ENCODE measurements at places on chromosomes 5 and 9. TPM values are rescaled to one million over a fixed set of nuclear protein-coding genes. Genes with fewer than 3 reads are reported as not detected.

Gene PCDHGA8
- total RNA-seq = 2.1 TPM

Gene INSYN2B
- not detected for total RNA-seq

- no peak for DNase-seq
Measured at GRCh38 chr5:17439956-17440355, 58.1 kb upstream of the TAF11L2 start.

- no peak for DNase-seq
Measured at GRCh38 chr5:134079748-134080581, 34.5 kb upstream of the TCF7 start.

DNA sequence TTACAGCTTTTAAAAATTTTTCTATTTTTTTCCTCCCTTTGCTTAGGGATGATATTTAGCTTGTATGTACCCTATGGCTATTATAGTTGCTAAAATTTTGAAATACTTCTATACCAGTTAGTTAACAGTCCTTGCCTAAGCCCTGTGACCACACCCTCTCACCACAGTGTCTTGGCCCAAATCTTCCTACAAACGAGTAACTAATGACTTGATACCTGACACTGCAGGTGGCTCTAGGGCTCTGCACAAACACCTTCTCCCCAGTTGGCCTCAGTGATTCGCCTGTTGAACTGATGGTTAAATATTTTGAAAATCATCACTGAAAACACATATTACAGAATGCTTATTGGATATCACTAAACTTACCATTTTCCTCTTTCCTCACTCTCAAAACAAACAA, 449.6 kb upstream of the CHD1 start:
- no peak for DNase-seq

- DNase-seq = no peak
Measured at GRCh38 chr5:96823900-96824380, 16.2 kb upstream of the ERAP1 start.

GRCh38 chr5:45355189-45355992, 340.8 kb downstream of the HCN1 start:
- no peak for DNase-seq

DNA sequence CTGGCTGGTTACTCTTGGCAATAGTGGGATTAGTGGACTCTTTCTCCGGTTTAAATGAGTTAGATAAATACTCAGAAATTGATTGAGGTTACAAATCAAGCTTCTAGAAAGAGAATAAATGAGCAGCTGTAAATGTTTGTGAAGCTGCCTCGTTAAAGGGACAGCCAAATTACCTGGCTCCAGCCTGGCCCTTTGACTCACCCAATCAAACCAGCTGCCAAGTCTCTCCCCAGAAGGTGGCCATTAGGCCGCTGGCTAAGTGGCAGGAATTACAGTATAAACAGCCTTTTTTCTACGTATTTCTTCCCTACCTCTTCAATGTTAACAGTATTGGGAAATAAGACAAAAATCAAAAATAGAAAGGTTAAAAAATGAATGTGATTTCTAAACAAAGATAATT, 46.0 kb upstream of the SRFBP1 start:
- no peak for DNase-seq

- no peak for DNase-seq
Measured at GRCh38 chr9:108423433-108423832, 432.4 kb downstream of the ACTL7B start.

DNA sequence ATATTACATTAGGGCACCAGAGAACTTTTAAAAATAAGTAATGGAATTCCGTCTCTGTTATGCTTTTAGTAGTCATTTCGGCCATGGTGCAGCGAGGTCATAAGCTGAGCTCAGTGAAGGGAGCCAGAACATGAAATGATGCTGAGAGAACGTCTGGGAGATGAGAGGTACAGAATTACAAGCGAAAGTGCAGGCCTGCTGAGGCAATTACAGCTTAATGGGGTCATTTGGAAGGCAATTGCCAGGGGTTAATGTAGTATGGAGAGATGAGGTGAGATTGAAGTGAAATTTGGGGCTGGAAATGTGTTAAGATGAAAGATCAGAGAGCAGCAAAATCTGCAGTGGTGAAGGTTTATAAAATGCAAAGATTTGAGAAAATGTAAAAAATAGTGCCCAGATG, 96.5 kb downstream of the PBX3 start:
- DNase-seq = no peak

- no peak for DNase-seq
Measured at GRCh38 chr9:91207397-91207728, 154.4 kb downstream of the AUH start.

- DNase-seq = no peak
Measured at GRCh38 chr5:39197556-39197955, 21.8 kb downstream of the FYB1 start.

- no peak for DNase-seq
Measured at GRCh38 chr5:98911280-98912040, 17.3 kb downstream of the CHD1 start.

DNA sequence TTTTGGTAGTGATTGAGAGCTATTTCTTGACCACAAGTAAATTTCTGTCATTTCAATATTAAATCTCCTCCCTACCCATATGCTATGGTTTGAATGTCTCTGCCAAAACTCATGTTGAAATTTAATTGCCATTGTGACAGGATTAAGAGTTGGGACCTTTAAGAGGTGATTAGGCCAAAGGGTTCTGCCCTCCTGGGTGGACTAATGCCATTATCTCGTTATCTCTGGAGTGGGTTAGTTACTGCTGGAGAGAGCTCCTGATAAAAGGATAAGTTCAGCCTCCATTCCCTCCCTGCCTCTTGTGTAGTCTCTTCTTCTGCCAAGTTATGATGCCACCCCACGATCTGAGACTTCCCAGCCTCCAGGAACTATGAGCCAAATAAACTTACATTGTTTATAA, 3.6 kb upstream of the DRD1 start:
- DNase-seq = no peak

DNA sequence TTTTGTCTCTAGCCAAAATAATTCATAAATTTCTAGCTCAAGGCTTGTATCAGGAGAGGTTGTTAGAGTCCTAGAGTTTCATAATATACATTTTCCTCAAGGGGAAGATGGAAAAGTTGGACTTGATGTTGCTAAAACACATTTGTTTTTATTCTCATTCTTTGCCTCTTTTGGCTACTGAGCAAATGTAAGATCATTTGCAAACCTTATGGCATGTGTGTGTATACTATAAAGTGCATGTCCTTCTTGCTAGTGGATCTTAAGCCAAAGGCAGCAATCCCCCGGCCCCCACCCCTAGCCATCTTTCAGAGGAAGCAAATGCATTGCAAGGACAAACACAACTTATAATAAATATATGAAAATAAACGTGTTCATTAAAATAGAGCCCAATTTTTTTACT, 43.0 kb downstream of the ADAMTSL1 start:
- no peak for DNase-seq

- no peak for DNase-seq
Measured at GRCh38 chr5:122444411-122444810, 132.4 kb downstream of the SNCAIP start.

GRCh38 chr5:97046270-97046982, 96.0 kb downstream of the LIX1 start:
- no peak for DNase-seq

DNA sequence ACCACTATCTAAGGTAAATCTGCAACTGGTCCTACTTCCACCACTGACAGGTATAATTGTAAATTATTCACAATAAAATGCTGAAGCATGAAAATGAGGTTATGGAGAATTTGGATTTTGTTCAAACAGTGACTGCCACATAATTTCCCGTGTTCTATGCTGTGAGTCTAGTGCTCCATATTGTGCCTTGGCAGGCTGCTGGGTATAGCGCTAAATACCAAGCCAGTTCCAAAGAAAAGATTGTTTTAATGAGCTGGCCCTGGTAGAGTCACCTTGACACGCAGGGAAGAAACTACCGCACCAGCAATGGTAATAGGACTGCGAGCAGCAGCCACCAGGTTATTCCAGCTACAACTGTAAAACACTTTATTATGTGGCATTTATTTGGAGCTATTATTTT, 30.4 kb downstream of the PSMB7 start:
- no peak for DNase-seq

DNA sequence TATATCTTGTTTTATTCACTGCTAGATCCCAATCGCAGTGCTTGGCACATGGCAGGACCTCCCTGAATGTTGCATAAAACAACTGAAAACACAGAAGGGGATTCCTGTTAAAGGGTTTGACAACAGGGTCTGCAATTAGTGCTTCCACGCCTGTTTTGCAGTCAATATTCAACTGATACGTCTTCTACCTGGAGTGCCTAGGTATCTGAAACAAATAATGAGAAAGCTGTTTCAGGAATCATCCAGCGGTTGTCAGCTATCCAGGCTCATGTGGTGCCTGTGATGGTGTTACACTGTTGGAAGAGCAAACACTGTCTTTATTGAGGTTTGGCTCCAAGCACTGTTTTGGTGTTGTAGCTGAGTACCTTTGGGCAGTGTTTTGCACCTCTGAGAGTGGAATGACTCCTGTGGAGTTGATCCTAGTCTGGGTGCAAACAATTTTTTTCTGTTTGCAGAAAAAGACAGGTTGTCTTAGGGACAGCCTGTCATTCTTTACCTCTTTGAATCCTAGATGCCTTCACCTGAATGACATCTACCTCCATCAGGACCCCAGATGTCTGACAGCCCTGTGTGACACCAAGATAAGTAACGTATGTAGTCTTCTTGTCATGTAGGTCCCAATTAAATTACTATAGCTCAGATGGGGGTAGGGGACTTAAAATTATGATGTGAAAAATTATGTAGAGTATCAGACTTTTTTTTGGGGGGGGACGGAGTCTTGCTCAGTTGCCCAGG, 14.8 kb upstream of the MATR3 start:
- no peak for DNase-seq

- no peak for DNase-seq
Measured at GRCh38 chr9:96203867-96204501, 98.0 kb downstream of the HSD17B3 start.

DNA sequence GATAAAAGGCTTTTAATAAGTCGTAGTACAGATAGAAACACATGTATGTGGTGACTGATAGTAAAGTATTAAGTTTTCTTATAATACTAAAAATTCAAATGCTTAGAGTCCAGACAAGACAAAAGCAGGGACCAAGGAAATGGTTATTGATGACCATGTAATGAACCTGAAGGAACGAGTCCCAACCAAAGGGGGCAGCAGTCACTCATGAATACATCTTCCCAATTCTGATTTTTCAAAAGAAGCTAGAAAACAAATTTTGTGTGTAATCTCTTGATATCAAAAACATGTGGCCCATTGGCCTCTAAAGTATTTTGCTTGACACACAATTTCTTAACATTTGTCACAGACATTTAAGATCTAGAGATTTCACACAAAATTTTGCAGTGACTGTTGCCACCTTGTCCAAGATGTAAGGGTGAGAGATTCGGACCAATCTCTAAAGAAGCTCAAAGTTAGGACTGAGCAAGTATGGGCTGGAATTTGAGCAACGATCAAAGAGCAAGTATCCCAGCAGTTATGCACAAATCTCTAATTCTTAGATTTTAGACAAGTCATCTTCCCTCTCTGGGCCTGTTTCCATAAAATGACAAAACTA, 66.8 kb downstream of the ARL15 start:
- DNase-seq = no peak

GRCh38 chr5:64765804-64766504, 2.5 kb downstream of the SREK1IP1 start:
- no peak for DNase-seq

DNA sequence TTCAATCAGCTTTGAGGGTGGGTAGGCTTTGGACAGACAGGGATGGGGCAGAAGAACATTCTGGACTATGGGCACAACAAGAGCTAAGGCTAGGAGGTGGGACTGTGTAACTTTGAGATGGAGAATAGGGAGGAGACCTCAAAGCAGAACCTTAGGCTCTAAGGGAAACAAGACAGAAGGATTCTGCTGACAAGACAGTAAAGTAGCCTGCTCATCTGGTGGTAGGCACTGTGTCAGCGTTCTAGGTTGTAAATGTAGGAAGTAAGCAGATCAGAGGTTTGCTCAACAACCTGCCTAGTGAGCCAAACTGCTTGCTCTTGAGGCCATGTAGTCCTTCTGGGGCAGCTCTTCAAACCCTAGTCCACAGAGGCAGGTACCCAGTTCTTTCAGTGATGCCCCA, 15.0 kb upstream of the IL12B start:
- DNase-seq = no peak

GRCh38 chr5:138748630-138749081, 4.6 kb upstream of the CTNNA1 start:
- DNase-seq = no peak
